ENCODE measurements at places on chromosomes 1 and 21.

DNA sequence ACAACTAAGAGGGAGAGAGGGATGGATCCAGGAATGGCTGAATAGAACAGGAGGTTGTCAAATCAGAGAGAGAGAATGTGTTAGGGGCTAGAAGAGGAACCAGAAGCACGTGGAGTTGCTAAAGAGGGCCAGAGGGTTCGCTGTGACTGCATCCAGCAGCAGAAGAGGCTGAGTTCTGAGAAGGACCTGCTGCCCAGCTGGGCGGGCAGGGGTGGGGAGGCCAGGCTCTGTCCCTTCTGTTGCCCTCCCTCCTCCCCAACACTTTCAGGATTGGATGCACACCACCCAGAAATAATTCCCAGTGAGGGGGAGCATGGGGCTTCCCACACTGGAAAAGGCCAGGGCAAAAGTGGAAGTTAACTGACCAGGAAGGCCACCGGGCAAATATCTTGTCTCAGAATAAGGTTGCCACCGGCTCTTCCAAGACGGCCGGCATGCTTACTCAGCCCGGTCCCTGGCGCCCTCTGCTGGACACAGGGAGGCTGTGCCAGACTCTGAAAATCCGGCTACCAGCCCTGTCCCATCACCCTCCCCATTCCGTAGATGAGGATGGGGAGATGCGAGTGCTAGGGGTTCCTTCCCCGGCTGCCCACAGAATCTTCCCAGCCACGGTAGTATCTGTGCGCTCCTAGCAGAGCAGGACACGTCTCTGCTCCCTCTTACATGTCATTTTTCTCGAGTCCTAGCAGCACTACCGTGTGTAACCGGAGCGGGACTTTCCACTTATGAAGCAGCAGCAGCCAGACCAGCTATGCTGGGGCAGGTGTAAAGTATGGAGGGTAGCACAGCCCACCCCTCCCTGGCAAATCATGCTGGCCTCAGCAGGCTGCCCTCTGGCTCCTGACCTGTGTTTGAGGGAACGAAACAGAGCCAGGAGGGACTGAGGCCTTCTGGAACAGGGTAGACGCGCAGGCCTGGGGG lies 46.8 kb upstream of the A3GALT2 start:
- peak; percentile 87 for DNase-seq

DNA sequence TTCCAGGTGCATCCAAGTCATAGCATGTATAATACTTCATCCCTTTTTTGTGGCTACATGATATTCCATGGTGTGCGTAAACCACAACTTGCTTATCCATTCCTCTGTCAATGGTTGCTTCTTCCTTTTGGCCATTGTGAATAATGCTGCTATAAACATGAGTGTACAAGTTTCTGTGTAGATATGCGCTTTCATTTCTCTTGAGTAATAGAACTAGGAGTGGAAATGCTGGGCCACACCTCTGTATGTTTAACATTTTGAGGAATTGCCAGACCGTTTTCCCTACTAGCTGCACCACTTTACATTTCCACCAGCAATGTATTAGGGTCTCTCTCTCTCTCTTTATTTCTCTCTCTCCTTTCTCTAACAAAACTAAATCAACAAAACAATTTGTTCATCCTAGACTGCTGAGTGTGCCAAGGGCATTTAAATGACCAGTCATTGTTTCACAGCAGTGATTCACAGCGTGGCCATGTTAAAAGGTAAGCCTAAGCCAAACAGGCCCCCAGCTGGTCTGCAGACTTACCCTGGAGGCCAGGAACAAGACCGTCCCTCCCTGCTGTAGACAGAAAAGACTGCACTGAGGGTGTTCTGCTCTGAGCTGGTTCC lies 53.2 kb upstream of the LYST start:
- DNase-seq, result peak; percentile 52

DNA sequence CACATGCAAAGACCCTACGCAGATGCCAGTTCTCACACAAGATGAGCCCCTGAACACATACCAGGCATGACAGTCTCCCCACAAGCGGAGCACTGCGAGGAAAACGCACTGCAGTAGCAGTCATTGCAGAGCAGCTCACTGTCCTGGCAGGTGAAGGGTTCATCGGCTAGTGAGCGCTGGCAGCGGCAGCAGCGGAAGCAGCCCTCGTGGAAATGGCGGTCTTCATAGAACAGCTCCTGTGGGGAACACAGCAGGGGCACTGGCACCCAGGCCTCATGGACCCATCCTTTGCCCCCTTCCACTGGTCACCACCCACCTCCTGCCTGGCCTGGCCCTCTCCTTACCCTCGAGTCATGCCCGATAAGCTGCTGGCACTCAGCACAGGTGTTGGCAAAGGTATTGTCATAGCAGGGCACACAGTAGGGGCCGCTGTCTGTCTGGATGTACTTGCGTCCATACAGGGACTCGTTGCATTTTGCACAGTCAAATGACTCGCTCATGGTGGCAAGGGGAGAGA lies 6.3 kb downstream of the FHL3 start:
- DNase-seq, result no peak

- DNase-seq, result no peak
Measured at GRCh38 chr1:75482951-75483350, 128.0 kb downstream of the SLC44A5 start.

DNA sequence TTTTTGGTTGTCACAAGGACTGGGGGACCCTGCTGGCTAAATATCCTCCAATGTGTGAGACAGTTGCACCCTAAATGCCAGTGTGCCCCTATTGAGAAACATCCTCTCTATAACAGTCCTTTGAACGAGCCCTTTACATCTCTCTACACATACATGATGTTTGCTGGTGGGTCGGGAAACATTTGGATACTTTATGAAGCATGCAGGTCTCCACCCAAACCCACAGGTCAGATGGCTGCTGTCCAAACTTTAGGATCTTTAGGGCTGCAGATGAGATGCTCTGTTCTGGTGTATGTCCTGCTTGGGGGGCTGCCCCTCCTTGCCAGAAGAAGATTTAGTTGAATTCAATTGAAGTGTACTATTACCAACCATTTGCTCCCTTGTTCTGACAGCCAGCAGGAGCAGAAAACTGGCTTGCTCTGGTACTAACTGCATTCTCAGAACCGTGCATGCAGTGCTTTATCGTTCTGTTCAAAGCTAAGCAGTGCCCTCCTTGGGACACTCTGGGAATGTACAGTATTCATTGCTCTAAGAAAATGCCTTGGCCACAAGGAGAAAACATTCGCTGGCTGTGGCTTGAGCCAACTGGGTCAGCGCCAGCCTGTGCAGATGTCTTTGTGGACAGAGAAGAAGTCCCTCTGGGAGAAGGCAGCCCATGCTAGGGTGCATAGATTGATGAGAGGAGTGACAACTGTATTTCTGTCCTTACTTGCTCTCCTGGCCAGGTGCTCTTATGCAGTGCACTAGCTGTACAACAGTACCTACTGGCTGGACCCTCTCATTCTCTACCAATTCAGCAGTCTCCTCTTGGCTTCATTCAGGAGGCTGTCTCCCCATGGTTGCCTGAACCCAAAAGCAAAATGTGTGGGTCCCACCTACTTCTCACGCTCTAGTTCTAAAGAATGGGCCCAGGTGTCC lies 61.4 kb upstream of the DIRAS3 start:
- DNase-seq, result no peak

DNA sequence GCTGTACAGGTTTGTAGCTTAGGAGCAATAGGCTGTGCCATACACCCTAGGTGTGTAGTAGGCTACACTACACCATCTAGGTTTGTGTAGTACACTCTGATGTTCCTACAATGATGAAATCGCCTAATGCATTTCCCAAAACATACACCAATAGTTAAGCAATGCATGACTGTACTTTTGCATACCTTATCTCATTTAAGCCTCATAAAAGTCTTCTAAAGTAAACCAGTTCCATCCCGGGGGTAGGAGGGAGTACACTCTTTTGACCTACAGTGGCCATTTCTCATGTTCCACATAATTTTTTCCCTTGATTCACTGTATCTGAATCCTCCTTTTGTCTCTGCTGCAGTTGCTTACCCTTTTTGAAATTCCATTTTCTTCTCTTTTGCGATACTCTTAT lies 12.2 kb downstream of the TRMT13 start:
- DNase-seq, result no peak

GRCh38 chr1:37482004-37482785 lies 7.8 kb downstream of the ZC3H12A start:
- DNase-seq, result no peak

DNA sequence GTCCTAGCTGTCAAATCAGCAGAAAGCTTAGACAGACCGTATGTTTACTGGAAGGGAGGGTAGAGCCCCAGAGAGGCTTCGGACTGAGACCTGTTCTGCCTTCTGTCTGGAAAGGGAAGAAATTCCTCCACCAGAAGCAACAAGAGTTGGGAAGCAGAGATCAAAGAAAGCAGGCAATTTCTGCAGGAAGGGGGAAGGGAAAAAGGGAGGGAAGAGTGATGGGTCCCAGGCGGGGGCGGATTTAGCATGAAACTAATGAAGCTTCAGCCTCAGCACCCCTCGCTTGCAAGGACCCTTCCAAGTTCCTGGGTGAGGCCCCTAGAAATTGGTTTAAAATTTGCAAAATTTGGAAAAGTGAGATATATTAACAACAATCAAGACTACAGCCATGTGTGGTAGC lies 26.6 kb upstream of the FAM20B start:
- no peak for DNase-seq

- peak; percentile 62 for DNase-seq
Measured at GRCh38 chr1:1051127-1051810, 22.8 kb downstream of the RNF223 start.

DNA sequence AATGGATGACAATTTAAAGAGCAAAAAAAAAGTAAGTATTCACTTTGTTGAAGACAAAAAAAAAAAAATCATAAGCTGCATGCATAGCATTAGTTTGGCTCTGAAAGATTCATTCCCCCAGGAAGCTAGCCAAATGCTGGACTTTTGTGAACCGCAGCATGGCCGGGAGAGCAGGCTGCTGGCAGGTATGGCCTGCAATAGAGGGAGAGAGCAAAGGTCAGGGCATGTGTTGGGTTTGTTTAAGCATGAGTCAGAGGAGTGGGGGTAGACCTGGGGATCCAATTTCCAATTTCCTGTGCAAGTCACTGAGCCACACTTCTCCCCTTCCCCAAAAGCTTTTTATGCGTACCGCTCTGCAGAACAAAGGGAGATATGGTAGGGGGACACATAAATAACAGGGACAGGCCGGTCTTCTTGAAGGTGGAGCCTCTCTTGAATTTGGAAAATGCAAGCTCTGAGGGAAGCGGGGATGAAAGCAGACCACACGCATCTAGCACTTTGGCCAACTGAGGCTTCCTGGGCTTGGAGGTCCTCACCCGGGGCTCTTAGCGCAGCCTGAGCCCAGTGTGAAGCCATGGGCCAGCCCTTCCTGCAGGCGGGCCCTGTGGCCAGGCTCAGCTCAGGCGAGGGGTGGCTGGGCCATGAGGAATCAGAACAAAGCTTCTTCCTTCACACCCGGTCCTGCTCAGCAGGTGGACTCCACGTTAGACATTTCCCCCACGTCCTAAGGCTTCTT lies 171.1 kb downstream of the TOMM20 start:
- peak; percentile 62 for DNase-seq

DNA sequence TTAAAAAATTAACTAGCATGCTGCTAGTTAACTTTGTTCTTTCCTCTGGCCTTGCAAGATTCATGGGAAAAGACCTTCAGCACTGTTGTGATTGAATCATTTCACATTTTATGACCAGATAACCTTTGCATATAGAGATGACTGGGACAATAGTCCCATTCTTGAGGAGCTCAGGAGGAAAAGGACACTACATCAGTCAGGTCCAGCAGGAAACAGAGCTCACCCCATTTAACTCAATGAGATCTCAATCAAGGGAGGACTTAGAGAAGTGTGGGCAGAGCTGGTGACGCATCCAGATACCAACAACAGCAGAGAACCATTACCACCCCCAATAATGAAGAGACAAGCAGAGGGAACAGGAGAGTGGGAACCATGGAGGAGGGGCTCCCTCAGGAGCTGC lies 109.4 kb upstream of the GUCA2B start:
- DNase-seq, result no peak

- peak; percentile 39 for DNase-seq
Measured at GRCh38 chr1:207959141-207959825, 48.4 kb upstream of the CD34 start.

DNA sequence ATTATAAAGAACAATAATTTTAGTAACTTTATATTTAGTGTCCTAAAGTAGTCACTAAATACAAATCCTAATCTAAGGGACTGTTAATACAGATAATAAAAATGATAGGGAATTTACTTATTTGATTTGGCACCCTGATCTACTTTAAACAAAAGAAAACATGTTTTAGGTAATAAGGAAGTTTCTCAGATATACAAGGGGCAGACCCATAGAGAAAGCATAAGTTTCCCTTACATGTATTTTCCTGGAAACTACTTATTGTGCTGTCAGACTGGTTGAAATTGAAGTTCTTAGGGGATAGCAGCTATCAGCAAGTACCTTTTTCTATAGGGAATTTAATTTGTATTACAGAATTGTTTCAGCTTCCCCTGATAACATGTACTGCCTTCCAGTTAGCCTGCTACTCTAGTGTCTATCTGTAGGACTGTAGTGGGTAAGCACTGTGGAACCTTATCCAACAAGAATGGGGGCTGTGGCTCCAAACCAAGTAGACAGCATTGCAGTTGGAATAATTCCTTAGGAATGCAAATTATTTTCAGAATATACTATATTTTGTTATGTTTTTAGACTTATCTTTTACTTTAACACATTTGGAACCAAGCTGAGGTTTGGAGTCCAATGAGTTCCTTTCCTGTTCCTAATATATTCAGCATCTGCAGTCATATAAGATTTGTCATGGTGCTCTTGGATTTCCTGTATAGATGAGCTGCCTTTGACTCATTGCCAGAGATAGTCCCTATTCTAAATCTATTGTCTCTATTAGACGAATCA lies 14.7 kb downstream of the MSH4 start:
- DNase-seq, result no peak

DNA sequence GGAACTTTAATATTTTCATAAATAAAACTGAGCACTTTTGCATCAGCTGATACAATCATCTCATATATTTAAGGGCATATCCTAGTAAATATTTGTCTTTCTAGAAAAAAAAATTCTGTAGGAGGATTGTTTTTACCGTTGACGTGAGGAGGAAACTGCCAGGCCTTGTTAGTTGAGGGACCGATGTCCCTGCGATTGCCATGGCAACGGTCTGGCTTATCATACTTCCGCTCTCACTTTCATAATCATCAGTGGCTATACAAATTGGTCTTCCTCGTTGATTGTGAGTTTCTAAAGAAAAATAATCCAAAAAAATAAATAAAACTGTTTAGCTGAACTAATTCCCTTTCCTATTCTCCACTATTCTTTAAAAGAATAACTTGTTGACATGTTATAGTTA lies 69.3 kb upstream of the ANGPTL3 start:
- DNase-seq, result no peak
